ENCODE measurements at places on chromosomes 1 and 21.

DNA sequence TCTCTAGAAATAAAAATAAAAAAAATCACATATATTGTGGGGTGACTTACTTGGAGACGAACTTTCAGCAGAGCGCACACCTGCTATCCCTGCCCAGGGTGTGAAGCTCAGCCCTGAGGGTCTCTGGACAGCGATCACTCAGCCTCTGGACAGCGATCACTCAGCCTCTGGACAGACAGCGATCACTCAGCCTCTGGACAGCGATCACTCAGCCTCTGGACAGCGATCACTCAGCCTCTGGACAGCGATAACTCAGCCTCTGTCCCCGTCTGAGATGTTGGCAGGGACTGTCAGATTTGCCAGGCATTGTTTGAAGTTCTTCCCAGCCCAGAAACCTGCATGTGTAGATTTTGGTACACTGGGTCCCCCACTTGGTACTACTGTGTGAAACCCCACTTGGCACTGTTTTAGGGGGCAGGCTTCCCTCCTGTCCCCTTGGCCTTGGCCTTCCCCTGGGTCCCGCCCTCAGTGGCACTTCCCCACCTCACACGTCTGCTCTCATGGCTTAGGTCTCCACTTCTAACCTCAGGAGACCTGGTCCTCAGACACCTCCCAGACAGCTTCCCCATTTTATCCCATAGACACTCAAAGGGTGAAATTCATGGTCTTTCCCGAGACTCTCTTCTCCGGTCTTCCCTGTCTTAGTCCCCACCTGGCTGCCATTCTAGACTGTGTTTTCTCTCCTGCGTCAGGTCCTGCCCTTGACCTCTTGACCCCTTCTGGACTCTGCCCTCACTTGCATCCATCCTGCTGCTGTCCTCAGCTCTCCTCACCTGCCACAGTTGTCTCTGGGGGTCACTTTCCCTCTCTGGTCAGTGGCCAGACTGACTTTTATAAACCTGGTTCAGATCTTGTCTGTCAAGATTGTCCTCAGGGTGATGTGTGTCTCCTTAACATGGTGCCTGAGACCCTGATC, 10.2 kb downstream of the PSEN2 start:
- DNase-seq = no peak

GRCh38 chr1:119298687-119299303, 69.8 kb upstream of the HAO2 start:
- no peak for DNase-seq

- no peak for DNase-seq
These were observed 1.8 kb downstream of the SRM start for GRCh38 chr1:11058026-11058425.

GRCh38 chr1:219439376-219439775, 173.5 kb downstream of the ZC3H11B start:
- DNase-seq = no peak

DNA sequence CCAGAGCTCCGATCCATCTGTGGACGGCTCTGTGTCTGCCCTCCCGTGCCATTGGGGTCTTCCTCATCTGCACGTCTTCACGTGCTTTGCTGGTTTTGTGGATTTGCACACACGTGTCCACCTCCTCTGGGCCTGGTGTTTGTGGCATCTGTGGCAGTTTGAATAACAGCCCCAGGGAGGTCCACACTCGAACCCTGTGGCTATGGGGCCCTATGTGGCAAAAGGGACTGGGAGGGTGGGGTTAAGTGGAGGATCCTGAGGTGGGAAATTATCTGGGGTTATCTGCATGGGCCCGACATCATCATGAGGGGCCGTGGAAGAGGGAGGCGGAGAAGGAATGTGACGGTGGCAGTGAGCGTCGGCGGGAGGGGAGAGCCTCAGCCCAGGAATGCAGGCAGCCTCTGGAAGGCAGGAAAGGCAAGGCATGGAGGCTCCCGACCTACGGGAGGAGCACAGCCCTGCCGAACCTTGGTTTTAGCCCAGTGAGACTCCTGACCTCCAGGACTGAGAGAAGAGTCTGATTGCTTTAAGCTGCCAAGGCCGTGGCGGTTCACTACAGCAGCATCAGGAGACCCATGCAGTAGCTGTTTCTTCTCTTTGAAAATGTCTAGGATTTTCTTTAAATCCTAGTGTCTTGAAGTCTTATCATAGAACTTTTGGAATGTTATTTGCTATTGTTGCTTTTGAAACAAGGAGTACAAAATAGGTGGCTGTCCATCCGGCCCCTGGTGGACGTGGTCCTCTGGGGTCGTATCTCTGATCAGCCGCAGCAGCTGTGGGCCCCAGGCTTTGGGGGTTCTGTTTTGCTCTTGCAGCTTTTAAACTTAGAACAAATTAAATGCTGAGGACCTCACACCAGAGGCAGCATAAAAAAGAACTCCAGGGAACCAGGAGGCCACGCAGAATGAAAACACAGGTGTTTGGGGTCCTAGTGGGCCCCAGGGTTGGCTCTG, 40.0 kb upstream of the LRRC3 start:
- DNase-seq = no peak

DNA sequence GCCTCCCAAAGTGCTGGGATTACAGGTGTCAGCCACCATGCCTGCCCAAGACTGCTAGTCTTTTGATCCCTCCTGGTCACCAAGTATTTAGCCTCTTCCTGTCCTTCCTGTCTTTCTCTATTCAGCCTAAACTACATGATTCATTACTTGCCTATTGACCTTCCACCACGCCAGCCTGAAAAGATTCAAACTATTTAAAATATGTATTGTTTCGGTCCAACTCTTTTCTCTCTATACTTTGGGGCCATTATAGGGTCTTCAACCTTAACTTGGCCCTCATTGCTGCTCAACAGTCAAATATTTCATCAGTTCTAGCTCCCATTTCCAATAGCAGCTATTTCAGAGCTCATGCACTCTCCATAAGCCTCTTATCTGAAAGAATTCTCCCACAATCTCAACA, 153.0 kb downstream of the TNFSF18 start:
- no peak for DNase-seq

- no peak for DNase-seq
These were observed 316.9 kb downstream of the VAV3 start for GRCh38 chr1:107648071-107648470.

All from NK-92 treated with Interleukin-12 subunit alpha and Interleukin-12 subunit beta, amount 100 ng/mL, for 24 hours (cell line).